ENCODE measurements at places on chromosomes 12 and 14.

- DNase-seq = no peak
Measured at GRCh38 chr14:39467889-39468524, 35.8 kb upstream of the FBXO33 start.

GRCh38 chr12:50542448-50542847, 37.7 kb downstream of the DIP2B start:
- no peak for DNase-seq

GRCh38 chr12:3666441-3666840, 86.5 kb downstream of the CRACR2A start:
- no peak for DNase-seq

DNA sequence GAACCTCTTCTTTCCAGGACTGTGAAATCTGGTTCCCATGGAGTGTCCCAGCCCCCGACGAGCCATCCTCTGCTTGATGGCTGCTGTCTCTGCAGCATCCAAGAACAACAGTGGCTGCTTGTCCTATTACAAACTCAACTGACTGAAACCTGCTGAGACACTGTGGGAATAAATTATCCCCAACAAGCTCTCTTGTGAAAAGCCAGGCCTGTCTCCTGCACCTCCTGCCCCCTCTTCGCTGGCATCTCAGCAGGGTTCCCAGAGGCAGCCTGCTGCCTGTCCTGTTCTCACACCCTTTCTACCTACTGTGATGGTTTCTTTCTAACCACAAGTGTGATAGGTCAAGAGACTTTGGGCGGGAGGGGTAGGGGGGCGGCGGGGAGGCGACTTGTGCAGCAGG, 180.2 kb downstream of the TSPAN9 start:
- DNase-seq = no peak

- no peak for DNase-seq
Measured at GRCh38 chr14:77375973-77376770, 722 bp downstream of the TMED8 start.

DNA sequence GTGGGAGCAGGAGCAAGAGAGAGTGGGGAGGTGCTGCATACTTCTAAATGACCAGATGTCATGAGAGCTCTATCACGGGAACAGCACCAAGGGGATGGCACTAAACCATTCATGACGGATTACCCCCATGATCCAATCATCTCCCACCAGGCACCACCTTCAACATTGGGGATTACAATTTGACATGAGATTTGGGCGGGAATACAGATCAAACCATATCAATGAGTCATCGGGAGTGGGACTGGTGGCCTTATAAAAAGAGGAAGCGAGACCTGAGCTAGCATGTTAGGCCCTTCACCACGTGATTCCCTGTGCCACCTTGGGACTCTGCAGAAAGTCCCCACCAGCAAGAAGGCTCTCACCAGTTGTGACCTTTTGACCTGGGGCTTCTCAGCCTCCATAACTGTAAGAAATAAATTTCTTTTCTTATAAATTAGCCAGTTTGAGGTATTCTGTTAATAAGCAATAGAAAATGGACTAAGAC, 28.7 kb downstream of the COX8C start:
- DNase-seq = no peak

DNA sequence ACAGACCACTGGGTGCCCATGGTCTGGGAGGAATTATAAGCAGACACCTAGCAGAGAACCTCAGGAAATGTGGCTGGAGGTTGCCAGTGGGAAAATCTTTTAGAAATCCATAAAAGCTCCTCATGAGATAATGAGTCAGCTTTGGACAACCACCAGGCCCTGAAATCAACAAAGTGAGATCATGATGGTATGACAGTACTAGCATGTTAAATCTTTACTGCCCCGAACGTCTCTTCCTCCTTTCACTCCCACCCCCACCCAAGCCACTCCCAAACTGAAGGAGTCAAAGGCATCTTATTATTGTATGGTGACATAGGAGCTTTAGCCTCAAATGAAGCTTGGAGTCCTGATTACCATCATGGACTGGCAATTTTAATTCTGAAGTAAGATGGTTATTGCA, 240.0 kb downstream of the DIO2 start:
- no peak for DNase-seq

DNA sequence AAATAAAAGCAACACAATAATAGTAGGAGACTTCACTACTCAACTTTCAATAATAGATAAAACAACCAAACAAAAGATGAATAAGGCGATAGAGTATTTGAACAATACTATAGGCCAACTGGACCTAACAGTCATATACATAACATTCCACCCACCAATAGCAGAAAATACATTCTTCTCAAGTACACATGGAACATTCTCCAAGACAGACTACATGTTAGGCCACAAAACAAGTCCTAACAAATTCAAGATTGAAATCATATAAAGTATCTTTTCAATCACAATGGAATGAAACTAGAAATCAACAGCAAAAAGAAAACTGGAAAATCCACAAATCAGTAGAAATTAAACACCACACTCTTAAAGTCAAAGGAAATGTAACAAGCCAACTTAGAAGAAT, 28.8 kb downstream of the RAD52 start:
- no peak for DNase-seq

- DNase-seq = no peak
Measured at GRCh38 chr14:51283402-51284085, 43.5 kb downstream of the TMX1 start.

- no peak for DNase-seq
Measured at GRCh38 chr14:26845151-26845818, 247.5 kb upstream of the NOVA1 start.

DNA sequence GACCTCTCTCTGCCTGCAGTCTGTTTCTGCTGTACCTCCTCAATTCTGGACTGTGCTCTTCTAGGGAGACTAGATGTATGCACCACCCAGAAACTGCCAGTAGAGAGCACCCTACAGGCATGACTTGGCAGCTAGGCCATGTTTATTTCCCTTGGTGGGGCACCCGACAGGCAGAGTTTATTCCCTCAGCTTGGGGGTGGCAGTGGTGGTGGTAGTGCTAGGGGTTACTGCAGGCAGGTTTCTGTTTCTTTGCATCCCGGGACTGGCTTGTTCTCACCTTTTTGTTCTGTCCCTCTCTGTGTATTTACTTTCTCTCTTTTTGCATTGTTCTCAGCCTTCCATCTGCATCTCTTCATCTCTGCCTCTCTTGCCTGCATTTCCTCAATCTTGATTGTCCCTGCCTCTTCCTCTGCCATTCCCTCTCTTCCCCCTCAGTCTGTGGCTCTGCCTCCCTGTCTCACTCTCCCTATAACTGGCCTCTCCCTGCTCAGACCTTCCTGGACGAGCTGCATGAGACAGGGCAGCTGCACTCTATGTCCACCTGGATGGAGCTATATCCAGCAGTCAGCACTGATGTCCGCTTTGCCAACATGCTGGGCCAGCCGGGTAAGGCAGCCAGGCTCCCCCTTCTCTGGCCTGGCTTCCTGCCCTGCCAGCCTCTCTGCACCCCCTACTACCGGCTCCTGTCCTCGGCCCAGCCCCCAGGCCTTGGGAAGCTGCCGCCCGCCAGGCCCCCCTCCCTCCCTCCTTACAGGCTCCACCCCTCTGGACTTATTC, 13.8 kb downstream of the PRPF40B start:
- DNase-seq = peak; percentile 62

DNA sequence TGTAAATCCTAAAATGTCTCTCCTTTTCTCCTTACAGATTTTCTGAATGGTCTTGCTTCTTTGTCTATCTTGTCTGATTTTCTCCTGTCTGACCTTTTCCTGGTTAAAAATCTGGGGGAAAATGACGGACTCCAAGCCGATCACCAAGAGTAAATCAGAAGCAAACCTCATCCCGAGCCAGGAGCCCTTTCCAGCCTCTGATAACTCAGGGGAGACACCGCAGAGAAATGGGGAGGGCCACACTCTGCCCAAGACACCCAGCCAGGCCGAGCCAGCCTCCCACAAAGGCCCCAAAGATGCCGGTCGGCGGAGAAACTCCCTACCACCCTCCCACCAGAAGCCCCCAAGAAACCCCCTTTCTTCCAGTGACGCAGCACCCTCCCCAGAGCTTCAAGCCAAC, 23.0 kb downstream of the ACACB start:
- DNase-seq = no peak

GRCh38 chr12:191541-191940, 22.4 kb downstream of the SLC6A12 start:
- DNase-seq = no peak

- no peak for DNase-seq
Measured at GRCh38 chr12:123160801-123161487, 10.1 kb upstream of the PITPNM2 start.

GRCh38 chr12:24603371-24603770, 345.5 kb downstream of the BCAT1 start:
- no peak for DNase-seq

DNA sequence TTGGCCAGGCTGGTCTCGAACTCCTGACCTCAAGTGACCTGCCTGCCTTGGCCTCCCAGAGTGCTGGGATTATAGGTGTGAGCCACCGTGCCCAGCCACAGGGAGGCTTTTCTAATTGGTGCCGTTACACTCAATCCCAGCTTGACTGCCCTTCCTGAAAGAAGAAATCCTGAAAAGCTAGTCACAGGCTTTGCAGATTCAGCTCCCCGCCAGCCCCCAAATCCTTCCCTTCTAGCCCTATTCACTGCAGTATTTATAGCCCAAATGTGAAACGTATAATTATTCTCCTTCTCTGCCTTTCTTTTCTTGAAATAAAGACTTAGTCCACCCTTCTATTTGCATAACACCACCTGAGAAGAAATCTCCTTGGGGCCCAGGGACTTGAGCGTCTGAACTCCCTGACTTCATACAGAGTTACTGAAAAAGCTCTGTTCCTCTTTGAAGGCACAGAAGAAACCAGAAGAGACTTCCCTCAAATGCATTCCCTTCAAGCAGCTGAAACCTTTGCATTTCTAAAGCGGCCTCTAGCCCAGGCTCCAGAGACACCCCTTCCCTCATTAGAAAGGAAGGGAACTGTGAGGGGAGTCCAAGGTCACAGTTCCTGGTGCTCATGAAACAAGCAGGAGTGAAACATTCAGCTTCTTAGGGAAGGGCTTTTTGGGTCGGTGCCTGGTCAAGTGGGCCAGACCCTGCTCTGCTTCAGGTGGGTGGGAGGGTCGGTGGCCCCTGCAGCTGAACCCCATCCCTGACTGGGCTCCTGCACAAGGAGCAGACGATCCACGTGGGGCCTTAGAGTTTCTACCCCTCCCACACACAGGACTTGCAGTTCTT, 42.3 kb upstream of the BATF start:
- DNase-seq = no peak

DNA sequence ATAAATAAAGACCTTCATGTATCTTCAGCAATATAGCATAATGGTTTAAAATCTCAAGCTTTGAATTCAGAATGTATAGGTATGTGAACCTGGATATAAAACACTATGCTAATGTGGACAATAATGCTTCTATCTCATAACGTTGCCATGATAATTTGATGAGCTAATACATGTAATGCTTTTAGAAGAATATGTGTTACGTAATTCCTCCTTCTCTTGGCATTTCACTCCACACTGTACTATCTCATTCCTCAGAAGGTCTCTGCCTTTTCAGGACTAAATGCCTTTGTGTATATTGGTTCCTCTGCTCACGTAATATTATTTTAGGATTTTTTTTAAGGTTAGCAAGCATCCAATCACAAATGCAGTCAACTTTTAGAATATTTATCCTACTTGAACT, 86.5 kb downstream of the FOXA1 start:
- no peak for DNase-seq

- no peak for DNase-seq
Measured at GRCh38 chr12:71250166-71250565, 92.4 kb upstream of the TSPAN8 start.

- no peak for DNase-seq
Measured at GRCh38 chr14:45065956-45066355, 18.0 kb upstream of the PRPF39 start.

GRCh38 chr14:94345344-94346064, 22.4 kb upstream of the SERPINA6 start:
- no peak for DNase-seq

DNA sequence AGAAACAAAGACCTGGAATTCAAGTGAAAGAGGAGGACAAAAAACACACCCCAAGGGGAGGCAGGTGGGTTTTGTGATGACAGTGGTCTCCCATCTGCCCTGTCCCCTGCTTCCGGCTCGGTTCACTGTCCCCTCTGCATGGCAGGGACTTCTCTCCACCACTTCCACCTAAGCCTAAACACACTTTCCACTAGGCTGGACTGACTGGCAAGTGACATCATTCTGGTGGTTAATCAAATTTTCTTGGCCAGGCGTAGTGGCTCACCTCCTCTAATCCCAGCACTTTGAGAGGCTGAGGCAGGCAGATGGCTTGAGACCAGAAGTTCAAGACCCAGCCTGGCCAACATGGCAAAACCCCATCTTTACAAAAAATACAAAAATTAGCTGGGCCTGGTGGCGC, 11.9 kb downstream of the PLEKHG6 start:
- no peak for DNase-seq

DNA sequence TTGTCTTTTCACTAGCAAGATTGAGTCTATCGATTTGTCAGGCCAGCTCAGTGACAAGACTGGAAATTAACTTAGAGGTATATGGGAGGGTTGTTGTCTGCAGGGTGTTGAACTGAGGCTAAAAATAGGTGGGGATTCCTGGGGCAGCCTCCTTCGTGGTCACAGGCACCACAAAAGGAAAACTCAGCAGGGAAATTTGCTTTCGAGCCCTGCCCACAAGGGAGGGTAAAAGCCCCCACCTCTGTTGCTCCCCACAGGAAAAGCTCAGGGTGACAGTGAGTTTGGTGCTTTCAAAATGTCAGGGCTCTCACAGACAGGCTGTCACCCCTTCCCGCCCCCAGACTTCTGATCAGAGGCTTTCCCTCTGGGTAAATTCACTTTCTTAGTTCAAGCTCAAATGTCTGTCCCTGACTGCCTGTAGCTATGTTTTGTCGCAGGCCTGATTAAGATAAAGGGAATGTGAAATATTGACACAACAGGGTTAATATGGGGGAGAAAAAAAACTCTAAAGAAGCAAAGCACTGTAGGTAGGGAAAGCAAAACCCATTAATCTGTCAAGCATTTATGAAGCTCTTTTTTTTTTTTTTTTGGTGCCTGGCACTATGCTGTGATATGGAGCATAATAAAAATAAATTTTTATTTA, 11.7 kb upstream of the NFKBIA start:
- DNase-seq = peak; percentile 78

GRCh38 chr14:35553808-35554207, 19.8 kb downstream of the INSM2 start:
- no peak for DNase-seq

GRCh38 chr12:76717314-76717713, 46.6 kb upstream of the ZDHHC17 start:
- no peak for DNase-seq

DNA sequence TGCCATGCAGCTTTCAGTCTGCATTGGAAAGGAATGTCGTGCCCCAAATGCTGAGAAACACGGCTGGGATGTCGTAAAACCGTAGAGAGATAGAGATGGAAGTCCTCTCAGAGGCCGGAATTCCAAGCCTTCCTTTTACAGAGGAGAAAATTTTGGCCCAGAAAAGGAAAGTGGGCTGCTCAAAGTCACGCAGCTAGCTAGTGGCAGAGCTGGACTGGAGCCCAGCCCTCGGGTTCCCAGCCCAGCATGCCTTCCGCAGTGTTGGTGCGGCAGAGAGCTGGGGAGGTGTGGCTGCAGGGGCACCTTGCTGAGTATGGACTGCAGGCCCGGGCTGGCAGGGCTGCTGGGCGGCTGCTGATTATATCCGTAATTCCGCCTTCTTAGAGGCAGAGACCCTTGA, 50.3 kb downstream of the KCNA1 start:
- DNase-seq = no peak

- no peak for DNase-seq
Measured at GRCh38 chr12:6539314-6539682, 5.0 kb downstream of the GAPDH start.

- no peak for DNase-seq
Measured at GRCh38 chr14:55936691-55937090, 181.5 kb upstream of the PELI2 start.

- DNase-seq = peak; percentile 80
Measured at GRCh38 chr12:54191550-54192022, 2.8 kb upstream of the SMUG1 start.

- no peak for DNase-seq
Measured at GRCh38 chr14:58026967-58027366, 125.0 kb downstream of the ARMH4 start.
